ENCODE measurements at places on chromosomes 12 and 14.

GRCh38 chr12:5964913-5965900 lies 20.1 kb upstream of the ANO2 start:
- no peak for DNase-seq

GRCh38 chr14:70887207-70887681 lies 20.0 kb upstream of the PCNX1 start:
- no peak for DNase-seq

DNA sequence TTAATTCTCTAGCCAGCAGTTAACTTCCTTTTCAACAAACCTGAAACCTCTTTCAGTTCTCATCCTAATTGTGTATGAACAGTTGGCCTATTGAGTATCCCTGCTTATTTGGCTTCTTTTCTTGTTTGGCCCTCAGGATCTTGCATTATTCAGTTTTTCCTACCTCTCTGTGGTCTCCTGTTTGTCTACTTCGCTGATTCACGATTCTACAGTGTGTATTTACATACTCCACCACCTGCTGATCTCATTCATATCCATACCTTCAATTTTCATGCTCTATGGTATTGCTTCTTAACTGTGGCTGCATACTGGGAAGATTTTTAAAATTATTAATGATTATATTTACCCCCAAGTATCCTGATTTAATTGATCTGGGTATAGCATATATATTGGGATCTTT lies 56.4 kb downstream of the RASSF9 start:
- DNase-seq: no peak

DNA sequence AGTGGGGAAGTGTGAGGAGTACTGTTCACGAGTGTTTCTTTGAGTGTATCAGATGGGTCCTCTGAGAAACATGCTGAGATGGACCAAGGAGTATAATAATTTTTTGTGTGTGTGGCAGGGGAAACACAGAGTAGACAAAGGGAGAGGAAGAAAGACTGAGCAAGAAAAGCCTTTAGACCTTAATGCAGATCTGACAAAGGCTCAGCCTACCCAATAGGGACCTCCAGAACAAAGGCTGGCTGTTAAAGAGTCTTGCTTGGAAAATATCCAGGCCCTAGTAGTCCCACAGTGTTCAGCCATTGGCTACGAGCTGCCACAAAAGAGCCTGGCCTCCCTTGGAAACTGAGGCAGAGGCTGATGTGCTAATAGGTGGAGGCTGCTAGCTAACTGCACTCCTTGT lies 13.5 kb downstream of the COQ5 start:
- no peak for DNase-seq

DNA sequence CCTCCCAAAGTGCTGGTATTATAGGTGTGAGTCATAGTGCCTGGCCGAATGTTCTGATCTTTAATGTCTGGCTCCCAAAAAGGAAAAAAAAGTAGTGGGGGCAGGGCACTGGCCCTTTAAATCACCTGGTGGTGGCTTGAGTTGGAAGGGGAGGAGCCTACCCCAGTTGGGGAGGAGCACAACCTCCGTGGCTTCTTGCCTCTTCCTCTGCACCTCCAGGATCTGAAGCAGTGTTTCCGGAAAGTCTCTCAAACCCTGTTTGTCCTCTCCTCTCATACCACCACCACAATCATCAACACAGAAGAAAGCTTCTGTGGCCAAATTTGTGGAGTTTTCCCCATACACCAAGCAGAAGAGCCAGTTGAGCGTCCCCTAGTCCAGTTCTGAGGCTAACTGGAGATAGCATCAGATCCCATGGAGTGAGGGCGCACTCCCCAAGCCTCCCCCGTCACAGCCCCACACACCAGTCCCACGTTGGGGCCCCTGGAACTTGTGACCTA lies 24.3 kb upstream of the RCOR1 start:
- no peak for DNase-seq

- no peak for DNase-seq
Observed at GRCh38 chr12:40643976-40644375, 48.3 kb upstream of the CNTN1 start.

DNA sequence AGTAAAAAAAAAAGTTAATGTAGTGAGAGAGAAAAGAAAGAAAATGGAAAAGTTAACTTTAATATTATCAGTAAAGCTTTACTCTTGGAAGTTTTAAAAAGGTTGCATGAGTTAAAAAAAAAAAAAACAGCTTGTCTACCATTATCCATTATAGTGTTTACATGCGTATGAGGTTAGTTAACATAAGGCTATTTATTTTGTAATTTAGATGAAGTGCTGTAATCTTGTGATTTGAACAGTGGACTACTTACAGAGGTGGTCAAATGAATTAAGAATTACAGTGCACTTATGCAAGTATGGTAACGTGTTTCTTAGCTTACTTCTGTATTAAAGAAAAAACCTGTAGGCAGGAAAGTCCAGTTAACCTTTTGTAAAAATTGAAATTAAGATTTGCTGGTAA lies 30.7 kb downstream of the WASHC4 start:
- DNase-seq: no peak

DNA sequence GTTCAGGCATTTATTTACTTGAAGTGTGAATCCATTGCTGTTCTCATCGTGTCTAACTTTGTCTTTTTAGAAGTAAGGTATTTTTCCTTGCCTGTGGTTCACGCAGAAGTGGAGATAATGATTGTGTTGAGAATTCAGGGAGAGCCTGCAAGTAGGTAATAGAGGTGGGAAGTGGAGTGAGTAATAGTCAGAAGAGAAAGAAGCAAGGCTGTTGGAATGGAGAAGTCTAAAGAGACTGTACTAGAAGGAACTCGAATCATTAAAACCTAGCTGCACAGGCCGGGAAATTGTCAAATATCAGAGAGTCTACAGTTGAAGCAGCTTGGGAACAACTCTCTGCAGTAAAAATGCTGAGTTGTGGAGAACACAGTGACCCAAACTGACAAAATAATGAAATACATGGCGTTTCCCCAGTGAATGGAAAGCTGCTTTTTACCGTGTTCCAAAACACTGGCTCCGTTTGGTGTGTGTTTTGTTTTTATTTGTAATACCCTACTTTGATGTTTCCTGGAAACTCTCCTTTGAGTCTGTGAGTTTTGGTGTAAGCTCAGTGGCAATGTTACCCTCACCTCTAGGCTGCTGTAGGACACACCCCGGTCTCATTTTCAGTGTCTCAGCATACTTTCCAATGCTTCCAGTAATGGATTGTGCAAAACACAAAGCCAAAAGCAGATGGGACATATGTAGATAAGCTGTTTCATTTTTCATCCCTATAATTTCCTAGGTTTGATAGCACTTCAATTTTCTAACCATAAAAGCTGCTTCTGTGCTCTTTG lies 146.6 kb downstream of the CRADD start:
- DNase-seq: no peak

GRCh38 chr14:97219431-97220017 lies 422.3 kb downstream of the VRK1 start:
- DNase-seq: no peak

All from NCI-H1048 (cell line).